Fibroblast of the conjunctiva (primary cell): ENCODE measurements at places on chromosomes 3 and 15.

- DNase-seq: no peak
Measured at GRCh38 chr15:77907824-77908751, 169.4 kb downstream of the TBC1D2B start.

DNA sequence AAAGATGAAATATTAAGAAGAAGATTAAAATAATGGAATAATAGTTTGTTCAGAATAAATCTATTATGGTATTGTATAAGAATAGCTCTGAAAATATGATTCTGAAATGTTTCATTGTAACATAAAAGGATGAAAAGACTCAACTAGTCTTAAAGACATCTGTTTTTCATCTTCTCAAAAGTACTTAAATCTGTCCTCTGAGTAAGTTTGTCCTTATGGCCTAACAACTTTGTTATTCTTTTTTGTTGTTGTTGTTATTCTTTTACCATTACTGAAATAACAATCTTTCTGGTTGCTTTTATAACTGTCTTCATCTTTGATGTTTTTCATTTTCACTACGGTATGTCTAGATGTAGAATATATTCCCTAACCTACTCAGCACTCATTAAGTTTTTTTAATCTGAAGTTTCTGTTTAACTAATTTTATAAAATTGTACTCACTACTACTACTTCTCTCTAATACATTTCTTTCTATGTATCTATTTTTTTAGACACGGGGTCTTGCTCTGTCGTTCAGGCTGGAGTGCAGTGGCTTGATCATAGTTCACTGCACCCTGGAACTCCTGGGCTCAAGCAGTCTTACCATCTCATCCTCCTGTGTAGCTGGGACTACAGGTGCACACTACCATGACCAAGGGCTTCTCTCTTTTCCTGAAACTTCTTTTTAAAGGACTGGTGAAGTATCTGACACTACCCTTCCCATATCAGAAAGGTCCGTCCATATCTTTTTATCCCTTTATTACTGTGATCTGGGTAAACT, 240.7 kb downstream of the PCCB start:
- no peak for DNase-seq

- DNase-seq: no peak
Measured at GRCh38 chr3:107674371-107674770, 151.6 kb downstream of the BBX start.

DNA sequence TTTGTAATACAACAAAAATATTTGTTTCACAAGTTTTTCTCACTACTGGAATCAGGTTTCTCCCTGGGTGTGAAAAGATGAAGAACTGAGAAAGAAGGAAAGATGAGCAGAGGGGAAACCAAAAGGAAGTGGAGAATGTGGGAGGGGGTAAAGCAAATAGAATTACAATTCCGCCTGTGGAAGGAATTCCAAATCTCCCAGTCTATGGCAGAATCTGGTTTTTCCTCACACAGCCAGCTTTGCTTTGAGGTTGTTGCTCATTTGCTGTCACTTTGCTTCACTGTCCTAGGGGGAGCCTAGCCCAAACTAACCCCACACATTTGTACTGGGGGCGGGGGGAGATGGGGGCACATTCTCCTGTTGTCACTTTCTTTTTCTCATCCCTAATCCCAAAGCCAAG, 43.9 kb downstream of the RPL22L1 start:
- DNase-seq: no peak

GRCh38 chr3:13528217-13528867, 20.6 kb upstream of the FBLN2 start:
- no peak for DNase-seq

- DNase-seq: no peak
Measured at GRCh38 chr15:60557191-60557618, 78.3 kb upstream of the ICE2 start.

GRCh38 chr3:9913601-9914000, 3.3 kb upstream of the IL17RC start:
- no peak for DNase-seq

DNA sequence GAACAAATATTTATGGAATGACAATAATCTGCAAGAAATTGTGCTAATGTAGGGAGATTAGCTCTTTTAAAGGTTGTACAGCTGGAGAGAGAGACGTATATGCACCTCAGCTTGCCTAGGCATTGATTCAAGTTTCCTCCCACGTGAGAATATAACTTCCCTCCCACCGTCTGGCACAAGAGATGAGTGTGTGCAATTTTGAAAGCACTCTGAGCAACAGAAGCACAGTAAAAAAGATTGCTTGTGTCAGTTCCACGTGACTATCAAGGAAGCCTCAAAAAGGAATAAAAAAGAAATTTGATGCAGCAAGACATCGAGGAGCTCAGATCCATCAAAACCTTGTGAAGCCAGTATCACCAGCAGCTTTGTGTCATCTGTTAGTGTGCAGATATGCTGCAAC, 435.3 kb downstream of the TUSC7 start:
- DNase-seq: peak; percentile 5

DNA sequence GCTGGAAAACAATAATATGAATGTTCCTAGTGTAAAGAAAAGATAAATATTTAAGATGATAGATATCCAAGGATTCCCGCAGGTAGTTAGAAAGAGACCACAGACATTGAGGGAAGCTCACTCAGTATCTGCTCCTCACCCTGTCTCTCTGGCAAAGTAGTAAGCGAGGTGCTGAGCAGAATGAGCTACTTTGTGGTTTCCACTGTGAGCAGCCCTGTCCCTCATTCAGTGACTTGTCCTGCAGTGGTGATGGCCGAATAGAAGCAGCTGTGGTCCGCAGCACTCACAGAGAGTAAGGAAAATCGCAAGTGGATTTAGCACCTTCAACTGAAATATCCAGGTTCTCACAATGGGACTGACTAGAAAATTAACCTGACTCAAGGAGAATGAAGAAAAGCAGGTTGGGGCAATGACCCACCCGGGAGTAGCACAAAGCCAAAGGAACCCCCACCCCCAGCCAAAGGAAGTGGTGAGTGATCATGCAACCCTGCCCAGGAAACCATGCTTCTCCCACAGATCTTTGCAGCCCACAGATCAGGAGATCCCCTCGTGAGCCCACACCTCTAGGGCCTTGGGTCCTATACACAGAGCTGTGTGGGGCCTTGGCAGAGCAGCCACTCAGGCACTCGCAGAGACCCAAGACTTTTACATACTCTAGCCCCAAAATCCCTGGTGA, 21.8 kb upstream of the SLC25A38 start:
- DNase-seq: no peak

DNA sequence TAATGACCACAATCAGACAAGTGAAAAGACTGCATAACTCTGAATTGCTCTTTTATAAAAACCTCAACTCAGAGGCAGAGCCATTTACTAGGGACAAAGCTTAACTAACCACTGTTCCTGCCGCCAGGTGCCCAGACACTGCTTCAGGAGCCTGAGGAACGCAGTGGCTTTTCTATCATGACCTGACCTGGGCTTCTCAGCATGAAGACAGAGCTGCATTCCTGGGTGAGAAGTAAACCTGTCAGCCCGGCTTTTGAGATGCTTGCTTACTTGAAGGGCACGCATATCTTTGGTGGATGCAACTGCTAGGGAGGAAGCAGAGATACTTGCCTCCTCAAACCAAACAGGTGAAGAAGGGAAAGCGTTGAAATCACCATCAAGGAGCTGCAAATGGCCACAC, 7.9 kb downstream of the LRRC31 start:
- DNase-seq: no peak

- no peak for DNase-seq
Measured at GRCh38 chr15:51284871-51285270, 53.5 kb downstream of the CYP19A1 start.

- no peak for DNase-seq
Measured at GRCh38 chr3:16482770-16483531, 30.5 kb downstream of the RFTN1 start.

DNA sequence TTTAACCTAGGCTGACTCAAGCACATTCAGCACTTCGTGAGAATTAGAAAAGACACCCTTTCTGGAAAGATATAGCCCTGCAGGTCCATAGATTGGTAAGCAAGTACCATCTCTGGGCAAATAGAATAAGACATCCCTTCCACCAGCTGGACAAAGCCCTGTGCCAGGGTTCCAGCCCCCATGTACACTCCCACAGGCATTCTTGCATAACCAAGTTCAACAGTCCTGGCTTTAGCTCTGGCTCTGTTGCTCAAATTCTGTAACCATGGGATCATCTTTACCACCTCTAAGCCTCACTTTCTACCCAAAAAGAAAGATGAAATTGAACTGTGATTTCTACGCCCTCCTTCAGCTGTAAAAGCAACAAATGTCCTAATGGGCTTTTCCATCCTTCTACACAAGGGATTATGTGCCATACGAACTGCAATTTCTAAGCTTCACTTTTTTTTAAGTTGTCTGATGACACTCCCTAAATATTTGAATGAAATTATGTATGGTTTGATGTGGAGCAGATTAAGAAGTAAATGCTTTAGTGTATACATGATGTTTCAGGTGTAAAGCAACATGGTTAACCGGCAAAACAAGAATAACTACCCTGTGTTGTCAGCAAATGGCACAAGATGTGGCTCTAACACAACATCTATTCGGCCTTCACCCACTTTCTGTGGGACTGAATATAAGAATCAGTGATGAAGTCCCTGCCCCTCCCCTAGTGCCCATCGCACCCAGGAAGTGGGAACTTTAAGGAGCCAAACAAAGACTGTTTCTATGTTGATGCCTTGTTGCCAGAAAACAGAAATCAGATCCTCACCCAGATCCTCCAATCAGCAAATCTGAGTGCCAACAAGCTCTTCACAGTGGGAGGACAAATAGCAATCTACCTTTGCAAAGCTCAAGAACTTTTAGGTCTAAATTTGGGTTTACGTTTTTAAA, 165.7 kb downstream of the P3H2 start:
- DNase-seq: peak; percentile 30

- no peak for DNase-seq
Measured at GRCh38 chr15:57111002-57111401, 192.6 kb downstream of the TCF12 start.

GRCh38 chr3:13027154-13027553, 46.1 kb downstream of the IQSEC1 start:
- no peak for DNase-seq

DNA sequence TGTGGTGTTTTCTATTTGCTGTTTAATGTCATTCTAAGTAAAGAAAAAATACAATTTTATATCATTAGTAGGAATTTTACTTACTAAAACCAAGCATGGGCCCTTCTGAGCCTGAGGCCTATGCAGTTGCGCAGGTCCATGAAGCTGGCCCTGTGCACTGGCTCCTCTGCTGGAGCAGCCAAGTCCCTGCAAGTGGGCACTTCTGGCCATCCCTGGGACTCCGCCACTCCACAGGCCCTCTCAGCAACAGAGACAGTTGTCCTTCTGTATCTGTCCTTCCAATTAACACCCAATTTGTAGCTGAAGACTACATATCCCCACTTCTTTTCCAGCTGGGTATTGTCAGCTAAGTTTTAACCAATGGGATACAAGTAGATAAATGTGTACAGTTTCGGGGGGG, 49.9 kb upstream of the RYK start:
- DNase-seq: no peak

DNA sequence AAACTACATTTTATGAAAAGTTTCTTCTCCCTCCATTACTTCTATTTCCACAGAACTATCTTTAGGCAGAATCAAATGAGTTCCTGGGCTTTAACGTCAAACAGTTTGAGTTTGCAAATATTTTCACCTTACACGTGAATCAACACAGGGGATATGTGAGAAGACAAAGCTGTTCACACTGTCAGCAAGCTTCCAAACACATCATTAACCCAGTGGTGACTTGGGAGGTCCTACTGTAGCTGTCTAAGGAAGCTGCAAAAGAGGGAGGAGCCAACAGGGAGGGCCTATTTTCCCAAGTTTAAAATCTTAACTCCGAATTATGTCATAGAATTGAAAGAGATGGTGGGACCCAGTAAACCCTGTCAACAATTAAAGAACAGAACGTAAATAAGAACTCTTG, 337.8 kb upstream of the DNAJC19 start:
- DNase-seq: no peak

- DNase-seq: no peak
Measured at GRCh38 chr15:58515807-58516206, 84.0 kb downstream of the LIPC start.

GRCh38 chr3:66228707-66229106, 7.9 kb downstream of the SLC25A26 start:
- DNase-seq: no peak

- DNase-seq: no peak
Measured at GRCh38 chr3:36895496-36896409, 49.1 kb downstream of the TRANK1 start.

DNA sequence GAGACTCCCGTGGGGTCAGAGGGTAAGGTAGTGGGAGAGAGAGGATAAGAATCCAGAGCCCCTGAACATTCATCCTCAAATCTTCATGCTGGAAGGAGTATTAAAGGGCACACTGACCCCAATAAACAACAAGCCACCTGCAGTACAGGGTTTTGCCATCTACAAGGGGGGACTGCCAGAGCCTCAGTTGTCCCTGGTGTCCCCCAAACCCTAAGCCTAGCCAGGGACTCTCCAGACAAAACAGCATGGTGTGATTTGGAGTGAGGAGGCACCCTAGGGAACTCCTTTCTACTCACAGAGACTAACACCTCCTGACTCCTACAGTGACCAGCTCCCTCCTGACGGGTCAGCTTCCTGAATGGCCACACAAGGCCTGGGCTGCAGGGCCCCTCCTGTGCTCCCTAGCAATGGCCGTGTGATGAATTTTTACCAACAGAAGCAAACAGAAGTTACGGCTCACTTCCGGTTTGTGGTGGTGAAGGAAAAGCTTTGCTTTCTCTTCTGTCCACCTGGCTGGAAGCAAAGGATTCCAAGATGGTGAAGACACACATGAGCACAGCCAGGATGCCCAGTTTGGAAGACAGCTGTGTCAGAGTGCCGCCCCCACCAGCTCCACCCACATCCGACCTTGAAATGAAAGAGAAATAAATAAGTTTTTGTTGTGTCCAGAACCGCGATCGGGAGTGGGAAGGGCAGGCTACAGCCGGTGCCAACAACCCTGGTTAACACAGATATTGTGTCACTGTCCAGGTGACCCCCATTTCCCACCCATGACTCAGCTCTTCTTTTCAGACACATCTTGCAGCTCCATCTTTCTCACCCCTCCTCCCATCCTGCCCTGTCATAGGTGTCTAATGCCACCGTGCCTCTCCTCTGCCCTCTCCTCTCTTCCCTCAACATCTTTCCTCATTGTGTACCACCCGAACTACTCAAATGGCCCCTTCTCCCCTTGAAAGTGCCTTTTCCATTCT, 69.6 kb upstream of the ATP13A3 start:
- no peak for DNase-seq

DNA sequence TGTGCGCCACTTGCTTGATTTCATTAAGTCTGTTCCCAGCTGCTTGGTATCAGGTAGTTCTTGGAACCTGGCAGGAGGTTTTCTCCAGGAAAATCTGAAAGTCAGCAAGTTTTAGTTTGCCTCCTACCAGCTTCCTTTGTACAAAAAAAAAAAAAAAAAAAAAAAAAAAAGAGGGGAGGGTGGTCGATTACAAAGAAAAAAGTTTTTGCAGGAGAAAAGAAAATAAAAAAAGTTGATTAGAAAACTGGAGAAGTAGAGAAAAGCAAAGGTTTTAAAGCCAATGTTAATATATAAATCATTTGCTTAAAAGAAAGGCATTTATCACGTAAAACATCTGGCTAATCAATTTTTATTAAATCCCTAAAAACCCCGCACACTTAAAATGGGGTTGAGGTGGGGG, 5.9 kb downstream of the EPHA3 start:
- no peak for DNase-seq

GRCh38 chr3:7565574-7565973, 704.7 kb downstream of the GRM7 start:
- DNase-seq: no peak

- DNase-seq: no peak
Measured at GRCh38 chr15:37019479-37020433, 80.6 kb downstream of the MEIS2 start.

GRCh38 chr3:119700269-119700919, 2.4 kb upstream of the CFAP91 start:
- no peak for DNase-seq

GRCh38 chr15:44243141-44243540, 45.4 kb upstream of the GOLM2 start:
- DNase-seq: peak; percentile 13
